Thymus (tissue), 14 donors: ENCODE measurements at places on chromosomes 13 and 19. TPM values are rescaled to one million over a fixed set of nuclear protein-coding genes. Genes with fewer than 3 reads are reported as not detected.

Gene RABAC1
- 116 TPM for total RNA-seq

- DNase-seq = no peak
These were observed 21.1 kb downstream of the KCTD12 start for GRCh38 chr13:76865109-76865508.

- DNase-seq = no peak
These were observed 64.1 kb downstream of the SLC15A1 start for GRCh38 chr13:98688373-98688772.

DNA sequence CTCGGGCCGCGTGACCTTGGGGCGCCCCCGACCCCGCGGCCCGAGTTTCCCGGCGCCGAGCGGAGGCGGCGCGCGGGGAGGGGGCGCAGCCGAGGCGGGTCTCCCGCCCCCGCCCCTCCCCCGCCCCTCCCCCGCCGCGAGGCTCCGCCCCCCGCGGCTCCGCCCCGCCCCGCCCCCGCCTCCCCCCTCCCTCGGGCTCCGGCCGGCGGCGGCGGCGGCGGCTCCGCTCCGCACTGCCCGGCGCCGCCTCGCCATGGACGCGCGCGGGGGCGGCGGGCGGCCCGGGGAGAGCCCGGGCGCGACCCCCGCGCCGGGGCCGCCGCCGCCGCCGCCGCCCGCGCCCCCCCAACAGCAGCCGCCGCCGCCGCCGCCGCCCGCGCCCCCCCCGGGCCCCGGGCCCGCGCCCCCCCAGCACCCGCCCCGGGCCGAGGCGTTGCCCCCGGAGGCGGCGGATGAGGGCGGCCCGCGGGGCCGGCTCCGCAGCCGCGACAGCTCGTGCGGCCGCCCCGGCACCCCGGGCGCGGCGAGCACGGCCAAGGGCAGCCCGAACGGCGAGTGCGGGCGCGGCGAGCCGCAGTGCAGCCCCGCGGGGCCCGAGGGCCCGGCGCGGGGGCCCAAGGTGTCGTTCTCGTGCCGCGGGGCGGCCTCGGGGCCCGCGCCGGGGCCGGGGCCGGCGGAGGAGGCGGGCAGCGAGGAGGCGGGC lies at the start of gene HCN2:
Gene HCN2, plus strand, starts transcription at position 189 of the 703 bp plus-strand sequence. Its CDS starts 65 bp downstream, at position 254.
- no peak for DNase-seq
